ENCODE measurements at places on chromosomes 3 and 15.

GRCh38 chr15:97053635-97054034 lies 723.1 kb downstream of the NR2F2 start:
- DNase-seq, result no peak

DNA sequence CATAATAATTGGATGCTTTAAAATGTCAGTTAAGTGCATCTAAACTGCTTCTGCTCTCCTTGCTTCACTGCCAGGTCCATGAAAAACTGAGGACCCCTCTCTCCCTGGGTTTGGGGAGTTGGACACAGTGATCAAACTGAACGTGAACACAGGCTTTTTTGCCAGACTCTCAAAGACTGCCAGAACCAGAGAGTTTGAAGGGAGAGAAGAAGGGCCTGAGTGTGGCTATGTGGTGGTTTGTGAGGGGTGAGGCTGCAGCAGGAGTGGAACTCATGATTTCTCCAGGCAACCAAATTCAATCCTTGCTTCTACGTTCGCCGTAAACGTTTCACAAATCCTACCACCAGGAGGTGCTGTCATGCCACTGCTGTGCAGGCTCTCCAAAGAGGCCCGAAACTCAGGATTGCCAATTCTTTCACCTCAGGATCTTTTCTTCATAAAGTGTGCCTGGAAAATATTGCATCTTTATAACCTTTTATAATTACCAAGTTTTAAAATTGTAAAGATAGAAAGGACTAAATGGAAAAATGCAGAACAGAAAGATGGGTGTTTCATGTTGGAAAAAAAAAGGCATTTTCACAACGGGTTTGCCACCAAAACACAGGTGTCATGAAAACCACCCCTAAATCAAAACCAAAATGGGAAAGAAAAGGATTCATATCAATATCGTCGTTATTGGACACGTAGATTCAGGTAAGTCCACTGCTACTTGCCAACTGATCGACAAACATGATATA lies 19.7 kb downstream of the TM4SF4 start:
- DNase-seq, result no peak

DNA sequence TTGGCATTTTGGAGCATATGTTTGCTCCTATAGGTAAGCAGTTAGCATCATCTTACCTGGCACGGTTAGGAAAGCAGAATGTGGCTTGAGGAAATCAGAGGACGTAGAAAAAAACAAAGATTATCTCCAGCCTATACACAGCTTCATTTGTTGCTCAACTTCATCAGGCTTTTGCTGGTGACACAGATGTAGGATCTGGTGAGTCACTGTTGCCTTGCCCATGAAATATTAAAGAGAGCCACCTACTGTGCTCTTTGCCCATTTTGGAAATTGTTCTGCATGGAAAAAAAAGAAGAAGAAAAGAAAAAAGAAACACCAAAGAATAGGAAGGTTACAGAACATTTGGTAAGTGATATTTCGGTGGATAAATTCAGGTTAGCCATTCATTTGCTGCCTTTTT lies 3.8 kb downstream of the IL1RAP start:
- DNase-seq, result no peak

DNA sequence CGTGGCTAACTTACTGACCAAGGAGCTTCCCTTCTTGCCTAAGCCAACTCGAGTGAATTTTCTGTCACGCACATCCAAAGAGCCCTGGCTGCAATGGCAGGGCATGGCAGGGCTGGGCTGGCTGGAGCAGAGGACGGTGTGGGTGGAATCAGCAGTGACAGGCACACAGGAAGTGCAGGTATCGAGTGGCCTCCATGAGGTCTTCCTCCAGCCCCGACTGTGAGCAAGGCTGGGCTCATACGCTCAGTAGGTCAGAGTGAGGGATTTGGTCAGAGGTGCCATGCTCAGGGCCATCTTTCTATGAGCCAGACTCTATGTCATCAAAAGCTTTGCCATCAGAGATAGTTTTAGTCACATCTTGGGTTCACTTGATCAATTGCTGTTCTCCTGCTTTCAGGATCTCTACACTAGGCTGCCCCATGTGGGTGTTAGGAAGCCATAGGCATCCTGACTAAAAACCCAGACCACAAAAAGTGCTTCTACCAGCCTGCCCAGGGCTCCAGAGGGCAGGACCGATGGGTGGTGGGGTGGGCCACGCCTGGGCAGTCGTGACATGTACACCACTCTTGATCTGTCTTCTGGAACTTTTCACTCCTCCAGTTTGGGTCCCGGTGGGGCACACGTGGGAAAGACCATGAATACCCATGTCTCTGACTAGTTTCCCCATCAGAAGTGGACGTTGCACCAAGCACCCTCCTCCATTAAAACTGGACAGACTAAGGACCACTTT lies 22.6 kb upstream of the COMMD4 start:
- no peak for DNase-seq

DNA sequence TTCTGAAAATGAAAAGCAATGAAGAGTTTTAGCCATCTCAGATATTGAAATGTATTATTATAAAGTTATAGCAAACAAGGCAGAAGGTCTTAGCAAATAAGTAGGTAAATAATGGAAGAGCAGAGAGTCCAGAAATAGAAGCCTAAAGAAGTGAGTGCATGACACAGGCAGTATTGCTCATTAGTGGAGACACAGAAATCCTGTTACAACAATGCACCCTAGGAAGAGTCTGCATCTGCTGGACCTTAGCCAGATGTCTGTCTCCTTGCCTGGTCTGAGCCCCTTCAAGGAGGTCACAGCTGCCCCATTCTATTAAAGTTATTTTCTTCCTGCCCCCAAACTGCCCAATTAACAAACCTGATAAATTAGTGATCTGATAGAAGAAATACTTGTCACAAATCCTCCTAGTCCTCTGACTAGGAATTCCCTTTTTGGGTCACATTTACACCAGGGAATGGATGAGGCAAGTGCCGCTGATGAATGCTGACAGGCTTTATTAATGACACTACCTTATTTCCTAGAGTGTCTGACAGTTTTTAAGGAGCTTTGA lies 51.9 kb downstream of the HOMER2 start:
- no peak for DNase-seq

GRCh38 chr15:69979783-69980182 lies 117.9 kb downstream of the TLE3 start:
- no peak for DNase-seq

DNA sequence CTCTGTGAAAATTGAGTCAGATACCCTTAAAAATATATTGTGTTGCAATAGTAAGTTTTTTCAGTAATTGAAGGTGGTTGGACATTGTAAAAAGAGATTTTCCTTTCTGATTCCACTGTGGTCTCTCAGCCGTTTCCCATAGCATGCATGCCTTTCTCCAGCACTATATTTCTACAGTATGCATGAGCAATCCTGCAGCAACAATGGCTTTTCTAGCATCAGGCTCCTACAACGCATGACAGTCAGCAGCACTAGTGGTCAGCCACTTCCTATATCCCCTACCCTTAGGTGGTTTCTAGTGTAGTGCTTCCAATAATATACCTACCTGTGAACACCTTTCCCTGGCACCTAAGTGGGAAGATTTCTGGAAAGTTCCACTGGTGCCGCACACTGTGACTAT lies 55.4 kb upstream of the SNRPN start:
- DNase-seq, result no peak

DNA sequence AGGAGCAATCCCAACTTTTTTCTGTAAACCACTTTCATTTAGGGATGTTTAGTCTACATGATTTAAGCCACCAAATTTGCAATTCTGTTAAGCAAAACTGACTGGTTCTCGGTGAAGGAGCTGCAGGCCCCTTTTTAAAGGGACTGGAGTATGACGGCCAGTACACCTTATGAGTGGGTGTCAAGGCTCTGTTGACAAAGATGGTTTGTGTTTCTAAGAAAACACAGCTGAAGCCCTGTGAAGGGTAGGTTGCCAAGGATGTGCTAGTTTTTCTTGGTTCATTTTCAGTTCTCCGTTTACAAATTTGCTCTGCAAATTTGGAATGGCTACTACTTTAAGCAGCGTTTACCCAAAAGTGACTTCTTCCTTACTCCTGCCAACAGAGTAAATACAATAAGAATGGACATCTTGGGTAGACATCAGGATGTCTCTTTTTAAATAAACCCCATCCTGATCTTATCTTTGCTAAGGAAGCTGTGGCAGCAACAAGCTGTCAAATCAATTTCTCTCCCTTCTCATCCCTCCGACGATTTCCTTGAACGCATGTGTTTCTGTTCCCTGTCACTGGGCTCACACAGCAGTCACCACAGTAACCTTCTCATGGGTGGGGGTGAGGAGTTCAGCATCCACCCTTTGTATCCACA lies 58.2 kb upstream of the CMTM8 start:
- no peak for DNase-seq

DNA sequence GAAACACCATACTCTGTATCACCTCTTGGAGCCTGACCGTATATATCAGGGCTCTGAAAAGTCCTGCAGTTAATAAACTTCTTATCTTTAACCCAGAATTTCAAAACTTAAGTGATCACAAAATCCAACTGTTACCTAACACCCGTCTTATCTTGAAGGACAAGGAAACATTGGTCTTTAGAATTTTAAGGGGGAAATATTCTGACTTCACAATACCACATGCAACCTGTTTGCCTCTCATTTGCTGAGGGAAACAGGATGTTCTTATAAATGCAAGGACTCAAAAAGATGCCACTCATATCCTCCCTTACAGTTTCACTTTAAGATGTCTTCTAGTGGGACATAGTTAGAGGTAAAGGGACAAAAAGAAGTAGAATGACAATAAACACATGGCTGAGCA lies 67.9 kb downstream of the CRTC3 start:
- no peak for DNase-seq

DNA sequence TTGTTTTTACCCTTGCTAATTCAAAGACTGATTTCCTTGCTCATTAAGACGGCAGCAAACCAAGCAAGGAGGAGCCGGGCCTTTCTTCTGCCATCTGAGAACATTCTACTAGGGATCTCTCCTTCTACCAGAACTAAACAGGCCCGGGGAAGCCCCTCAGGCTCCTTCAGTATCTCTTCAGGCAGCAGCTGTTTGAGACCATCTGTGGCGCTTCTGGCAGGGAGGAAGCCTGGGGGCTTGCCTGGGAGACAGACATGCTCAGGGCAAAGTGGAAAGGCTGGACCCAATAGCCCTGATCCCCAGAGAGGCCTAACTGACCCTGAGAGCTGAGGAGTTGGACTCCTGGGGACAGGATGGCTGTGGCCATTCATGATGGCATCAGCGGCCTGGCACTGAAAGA lies 67.9 kb downstream of the FEM1B start:
- no peak for DNase-seq

DNA sequence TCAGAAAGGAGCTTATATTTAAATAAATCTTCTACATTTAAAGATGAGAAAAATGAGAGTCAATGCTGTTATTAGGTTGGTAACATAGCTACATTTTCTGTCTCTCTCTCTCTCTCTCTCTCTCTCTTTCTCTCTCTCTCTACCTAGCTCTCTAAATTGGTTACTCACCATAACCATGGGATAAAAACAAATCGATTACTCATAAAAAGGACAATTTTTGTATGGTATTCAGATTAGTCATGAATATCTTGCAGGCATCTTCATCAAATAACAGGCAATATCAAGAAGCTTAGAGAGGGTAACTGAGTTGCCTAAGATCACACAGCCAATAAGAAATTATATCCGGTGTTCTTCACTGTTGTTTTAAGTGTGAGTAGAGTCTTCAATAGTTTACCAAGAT lies 81.8 kb upstream of the ALCAM start:
- no peak for DNase-seq

DNA sequence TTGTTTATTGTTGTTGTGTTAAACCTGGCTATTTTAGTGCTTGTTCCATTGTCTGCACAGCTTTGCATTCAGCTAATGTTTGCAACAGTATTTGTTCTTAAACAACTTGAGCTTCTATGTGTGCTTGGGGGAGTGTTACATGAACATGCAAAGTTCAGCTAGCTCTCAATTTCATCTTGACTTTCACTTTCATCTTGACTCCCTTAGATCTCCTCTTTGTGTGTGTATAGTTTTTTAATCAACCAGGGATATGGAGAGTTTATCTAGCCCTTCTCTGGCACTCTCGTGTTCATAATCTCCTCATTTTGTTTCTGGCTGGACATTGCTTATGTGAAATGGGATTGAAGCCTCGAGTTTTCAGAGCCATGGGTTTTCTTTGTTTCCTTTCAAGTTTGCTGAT lies 212.4 kb upstream of the ZBTB20 start:
- DNase-seq, result no peak

Measured in nucleus accumbens (tissue), 56 donors.